NCI-H2227 treated with DMSO at 0.1 percent for 48 hours (cell line): ENCODE measurements at places on chromosomes 2 and 18.
A peak's percentile ranks its signal among the peaks of the same experiment; 100 is the strongest.

DNA sequence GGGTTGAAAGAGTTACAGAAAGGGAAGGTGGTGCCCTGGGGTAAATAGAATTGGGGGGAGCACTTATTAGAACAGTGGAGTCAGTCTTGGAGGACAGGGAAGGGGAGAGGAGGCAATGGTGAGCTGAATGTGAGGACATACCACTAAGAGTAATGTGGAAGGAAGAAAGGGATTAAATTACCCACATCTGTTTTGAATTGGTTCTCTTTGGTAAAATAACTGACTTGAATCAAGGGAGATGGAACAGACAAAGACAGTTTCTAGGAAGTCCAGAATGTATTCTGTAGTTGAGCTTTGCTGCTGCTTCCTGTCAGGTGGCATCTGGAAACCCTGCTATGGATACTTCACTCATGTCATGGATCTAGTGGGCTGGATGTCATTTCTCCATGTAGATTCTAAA lies 6.7 kb downstream of the SETBP1 start:
- DNase-seq, result no peak

DNA sequence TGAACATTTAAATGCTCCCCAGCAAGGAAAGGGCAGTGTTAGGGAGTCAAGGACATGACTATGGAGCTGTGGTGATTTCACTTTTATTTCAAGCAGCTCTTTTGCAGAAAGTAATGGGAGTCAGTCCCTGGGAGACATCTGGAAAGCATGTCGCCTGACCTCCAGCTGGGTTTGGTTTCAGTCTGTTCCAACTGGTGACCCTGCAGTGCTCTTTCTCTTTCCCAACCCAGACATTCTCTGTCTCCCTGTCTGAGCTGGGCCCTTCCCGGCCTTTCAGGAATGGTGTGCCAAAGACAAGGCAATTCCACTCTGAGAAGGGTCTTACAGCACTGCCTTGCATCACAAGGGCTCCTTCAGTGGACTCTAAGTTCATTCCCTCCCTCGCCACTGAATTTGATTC lies 323.2 kb downstream of the OSR1 start:
- DNase-seq, result no peak

DNA sequence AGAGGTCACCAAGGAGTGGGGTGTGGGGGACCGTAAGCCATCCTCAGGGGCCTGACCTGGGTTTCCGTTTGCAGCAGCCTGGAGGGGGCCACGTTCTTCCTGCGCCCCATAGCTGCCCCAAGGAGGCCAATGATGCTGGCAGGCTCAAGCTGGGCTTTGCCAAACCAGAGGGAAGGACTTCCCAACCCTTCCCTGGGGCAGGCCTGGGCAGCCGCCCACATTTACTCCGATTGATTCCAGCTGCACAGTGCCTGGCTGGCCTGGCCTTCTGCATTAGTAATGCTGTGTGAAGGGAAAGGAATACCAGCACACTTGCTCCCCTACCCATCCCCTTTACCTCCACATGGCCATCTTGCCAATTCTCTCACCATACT lies 360.6 kb upstream of the SLC14A2 start:
- no peak for DNase-seq

GRCh38 chr2:111057045-111057444 lies 63.7 kb upstream of the BCL2L11 start:
- no peak for DNase-seq

DNA sequence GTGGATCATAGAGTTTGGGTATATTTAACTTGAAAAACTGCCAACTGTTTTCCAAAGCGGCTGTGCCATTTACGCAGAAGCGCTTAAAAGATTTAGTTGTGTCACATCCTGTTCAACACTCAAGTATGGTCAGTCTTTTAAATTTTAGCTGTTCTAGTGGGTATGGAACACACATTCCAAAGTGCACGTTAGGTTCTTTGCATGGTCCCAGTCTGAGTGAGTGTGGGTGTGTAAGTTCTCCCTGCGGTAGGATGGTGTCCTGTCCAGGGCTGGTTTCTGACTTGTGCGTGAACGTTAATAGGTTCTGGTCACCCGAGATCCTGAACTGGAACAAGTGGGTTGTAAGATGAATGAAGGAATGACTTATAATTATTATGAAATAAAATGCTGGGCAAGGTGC lies 28.4 kb upstream of the IL36G start:
- DNase-seq, result no peak

GRCh38 chr2:123771928-123772632 lies 253.0 kb upstream of the CNTNAP5 start:
- no peak for DNase-seq

GRCh38 chr2:177676636-177677035 lies 284.1 kb downstream of the AGPS start:
- DNase-seq, result no peak

GRCh38 chr18:75293591-75293990 lies 83.0 kb downstream of the TSHZ1 start:
- DNase-seq, result no peak

DNA sequence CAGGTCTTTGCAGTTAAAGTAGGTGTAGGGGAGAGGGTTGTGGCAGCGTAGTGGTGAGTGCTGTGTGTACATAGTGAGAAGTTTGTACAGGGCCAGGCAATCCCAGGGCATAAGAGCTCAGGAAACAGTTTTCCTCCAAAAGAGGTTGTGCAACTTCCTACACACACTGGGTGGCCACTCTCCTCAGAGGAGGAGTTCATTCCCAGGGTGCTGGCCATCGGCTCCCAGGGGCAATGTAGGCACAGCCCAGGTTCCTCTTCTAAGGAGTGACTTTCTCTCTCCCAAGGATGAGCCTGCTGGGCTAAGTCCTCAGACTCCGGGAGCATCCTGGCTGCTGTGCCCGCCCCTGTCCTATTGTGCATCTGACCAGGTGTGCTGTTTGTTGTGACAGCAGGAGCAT lies 3.0 kb downstream of the ACOXL start:
- DNase-seq, result no peak

GRCh38 chr2:46964835-46965560 lies 49.4 kb upstream of the MCFD2 start:
- no peak for DNase-seq

GRCh38 chr2:75224636-75225094 lies 25.3 kb upstream of the TACR1 start:
- no peak for DNase-seq

- no peak for DNase-seq
Observed at GRCh38 chr18:24068945-24069693, 54.6 kb downstream of the TTC39C start.

DNA sequence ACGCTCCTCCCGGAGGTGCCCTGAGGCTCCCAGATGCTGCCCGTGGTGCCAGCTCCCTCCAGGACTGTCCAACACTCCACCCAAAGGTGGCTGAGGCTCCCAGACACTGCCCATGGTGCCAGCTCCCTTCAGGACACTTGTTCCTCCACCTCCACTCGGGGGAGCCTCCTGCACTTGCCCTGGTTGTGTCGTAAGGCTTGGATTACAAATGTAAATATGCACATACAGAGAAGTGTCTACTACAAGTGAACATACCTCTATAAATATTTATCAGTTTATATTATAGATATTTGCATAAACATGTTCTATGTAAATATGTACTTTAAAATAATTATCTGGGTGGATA lies 143.3 kb downstream of the PXDN start:
- no peak for DNase-seq

DNA sequence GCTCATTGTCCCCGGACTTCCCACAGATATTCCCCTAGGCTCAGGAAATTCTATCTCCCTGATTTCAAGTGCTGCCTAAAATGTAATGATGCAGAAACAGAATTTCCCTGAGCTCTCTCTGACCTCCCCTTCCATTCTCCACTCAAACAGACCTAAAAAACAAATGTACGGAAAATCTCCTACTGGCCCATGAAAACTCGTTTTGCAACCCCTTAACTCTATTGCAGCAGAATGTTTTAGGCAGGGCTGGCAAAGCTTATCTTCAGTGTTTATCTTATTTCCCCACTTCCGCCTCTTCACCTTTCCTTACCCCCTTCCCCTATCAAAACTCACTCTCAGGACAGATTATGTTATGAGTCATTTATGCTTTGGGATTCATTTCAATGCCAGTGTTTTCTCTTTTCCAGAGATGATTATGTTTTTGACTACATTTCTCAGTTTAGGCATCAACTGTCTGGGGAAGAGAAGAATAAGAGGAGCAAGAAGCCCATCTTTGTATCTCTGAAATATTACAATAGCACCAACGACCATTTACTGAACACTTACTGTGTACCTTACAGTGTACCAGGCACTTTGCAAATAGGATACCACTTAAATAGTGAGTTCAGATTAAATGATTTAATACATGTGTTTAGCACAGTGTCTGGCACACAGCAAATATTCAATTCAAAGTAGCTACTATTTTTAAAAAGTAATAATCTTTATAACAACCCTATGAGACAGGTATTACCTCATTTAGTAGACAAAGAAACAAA lies 53.9 kb upstream of the STPG4 start:
- DNase-seq, result no peak

DNA sequence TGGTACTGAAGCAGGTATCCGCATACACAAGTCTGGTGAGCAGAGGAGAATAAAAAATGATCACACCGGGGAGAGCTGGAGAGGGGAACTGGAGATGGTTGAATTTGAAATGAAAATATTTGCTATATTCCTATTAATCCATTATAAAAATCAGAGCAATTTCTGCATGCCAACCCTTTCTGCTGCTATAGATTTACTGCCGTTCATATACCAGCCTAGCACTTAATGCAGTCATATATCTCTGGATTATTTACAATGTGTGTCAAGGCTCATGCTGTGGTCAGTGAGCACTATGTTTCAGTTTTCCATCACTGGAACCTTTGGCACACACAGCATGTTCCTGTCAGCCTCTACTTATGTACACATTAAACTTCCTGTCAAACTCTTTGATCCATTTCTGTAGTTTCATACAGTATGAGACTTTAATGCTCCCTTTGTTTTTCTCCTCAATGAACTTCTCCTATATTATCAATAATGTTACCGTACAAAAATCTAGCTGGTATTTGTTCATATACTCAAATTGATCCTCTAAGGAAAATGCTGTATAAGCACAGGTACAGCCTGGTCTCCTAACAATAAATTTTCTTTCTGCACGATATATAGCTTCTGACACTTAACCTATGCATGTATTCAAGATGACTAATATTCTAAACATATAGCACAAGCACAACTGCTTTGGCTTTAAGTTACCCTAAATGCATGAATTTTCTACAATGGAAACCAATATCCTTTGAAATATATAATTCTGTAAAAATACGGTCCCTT lies 36.7 kb downstream of the FANCL start:
- no peak for DNase-seq

DNA sequence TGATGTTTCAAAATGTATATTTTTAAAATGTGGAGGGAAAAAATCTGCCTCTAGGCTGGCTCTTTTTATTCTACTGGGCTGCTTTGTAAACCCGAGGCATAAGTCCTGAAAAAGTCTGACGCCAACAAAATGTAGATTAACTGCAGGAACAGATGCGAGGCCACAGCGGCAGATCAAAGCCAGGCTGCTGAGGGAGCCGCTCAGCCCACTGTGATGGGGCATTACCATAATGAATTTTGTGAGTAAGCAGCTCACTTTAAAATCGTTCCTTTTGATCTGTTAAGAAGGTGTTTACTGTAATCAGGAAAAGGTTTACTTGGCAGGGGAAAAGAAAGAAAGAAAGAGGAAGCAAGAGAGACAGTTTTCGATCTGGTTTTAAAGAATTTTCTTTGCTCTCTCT lies 269.0 kb downstream of the ICOS start:
- peak; percentile 27 for DNase-seq

- DNase-seq, result peak; percentile 46
Observed at GRCh38 chr18:39770399-39770798, 2184.6 kb upstream of the PIK3C3 start.

- DNase-seq, result no peak
Observed at GRCh38 chr2:211070547-211070946, 514.1 kb downstream of the CPS1 start.

GRCh38 chr2:147663153-147663961 lies 181.5 kb upstream of the ACVR2A start:
- no peak for DNase-seq
